Colonic mucosa (tissue), 4 donors: ENCODE measurements at places on chromosomes 1 and 21.

DNA sequence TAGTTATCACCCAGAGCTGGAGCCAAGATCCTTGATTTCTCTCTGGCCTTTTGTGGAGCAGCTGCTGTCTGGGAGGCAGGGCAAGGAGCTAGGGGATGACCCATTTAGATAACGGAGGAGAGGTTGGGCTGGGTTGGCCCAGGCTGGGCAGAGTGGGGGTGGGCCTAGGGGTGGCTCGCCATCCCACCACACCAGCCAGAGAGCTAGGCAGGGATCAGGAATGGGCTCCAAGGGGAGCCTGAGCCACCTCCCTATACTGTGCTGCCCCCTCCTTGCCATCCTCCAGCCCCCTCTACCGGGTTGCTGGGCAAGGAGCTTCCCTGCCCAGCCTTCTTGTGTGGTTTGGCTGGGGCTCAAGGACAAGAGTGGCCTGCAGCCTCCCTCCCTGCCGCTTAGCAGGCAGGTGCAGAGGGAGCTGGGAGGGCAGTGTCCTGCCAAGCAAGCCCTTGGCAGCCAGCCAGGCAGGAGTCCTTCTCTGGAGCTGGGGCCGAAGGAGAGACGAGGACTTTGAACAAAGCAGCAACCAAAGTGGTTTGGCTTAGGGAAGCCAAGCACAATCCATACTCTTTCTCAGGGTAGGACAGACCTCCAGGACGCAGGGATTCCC, 4.1 kb downstream of the NUAK2 start:
- DNase-seq = peak; percentile 96

DNA sequence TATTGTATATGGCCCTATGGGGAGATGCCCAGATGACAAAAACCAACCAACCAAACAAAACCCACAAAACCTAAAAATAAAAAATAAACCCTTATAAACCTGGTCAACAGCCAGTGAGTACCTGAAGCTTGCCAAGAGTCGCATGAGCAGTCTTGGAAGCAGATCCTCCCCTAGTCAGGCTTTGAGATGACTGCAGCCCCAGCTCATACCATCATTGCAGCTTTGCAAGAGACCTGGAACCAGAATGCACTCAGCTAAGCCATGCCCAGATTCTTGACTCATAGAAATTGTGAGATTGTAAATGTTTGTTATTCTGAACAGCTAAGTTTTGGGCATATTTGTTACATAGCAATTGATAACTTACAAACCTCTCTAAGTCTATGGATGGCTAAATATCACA, 326.8 kb downstream of the HLX start:
- no peak for DNase-seq

GRCh38 chr1:201708691-201709090, 120.3 kb upstream of the IPO9 start:
- no peak for DNase-seq

DNA sequence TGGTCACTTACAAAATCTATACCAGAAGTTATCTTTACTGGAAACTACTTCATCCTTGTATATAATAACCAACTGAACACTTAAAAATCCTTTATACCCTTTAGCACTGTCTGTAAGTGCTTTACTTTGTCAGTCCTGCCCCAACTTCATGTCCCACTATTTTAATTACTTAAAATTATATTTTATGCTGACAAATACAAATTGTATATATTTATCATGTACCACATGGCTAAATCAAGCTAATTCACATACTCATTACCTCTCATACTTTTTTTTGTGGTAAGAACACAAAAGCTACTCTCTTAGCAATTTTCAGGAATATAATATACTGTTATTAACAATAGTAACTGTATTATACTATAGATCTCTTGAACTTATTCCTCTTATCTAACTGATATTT, 63.0 kb downstream of the EVI5 start:
- DNase-seq = no peak

DNA sequence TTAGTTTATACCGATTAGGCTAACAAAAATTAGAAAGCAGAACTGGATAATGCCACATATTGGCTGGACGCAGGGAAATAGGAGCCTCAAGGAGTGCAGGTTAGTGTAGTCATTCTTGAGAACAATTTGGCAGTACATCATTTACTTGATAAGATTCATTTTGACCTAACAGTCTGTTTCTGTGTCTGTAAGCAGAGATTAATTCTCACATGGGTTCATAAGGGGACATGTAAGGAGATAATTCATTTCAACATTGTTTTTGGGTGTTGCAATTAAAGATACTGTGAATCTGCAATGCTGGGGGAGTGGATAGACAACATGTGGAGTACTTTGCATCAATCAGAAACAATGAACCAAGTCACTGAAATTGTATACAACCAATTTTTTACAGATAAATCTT, 32.0 kb downstream of the AGO3 start:
- no peak for DNase-seq
